ENCODE measurements at places on chromosomes 11 and 22. TPM values are rescaled to one million over a fixed set of nuclear protein-coding genes. Genes with fewer than 3 reads are reported as not detected.

GRCh38 chr11:120952461-120953434 lies 71.2 kb upstream of the TBCEL start:
- DNase-seq, result peak; percentile 18

- DNase-seq, result no peak
Measured at GRCh38 chr11:68709062-68709461, 24.7 kb downstream of the GAL start.

DNA sequence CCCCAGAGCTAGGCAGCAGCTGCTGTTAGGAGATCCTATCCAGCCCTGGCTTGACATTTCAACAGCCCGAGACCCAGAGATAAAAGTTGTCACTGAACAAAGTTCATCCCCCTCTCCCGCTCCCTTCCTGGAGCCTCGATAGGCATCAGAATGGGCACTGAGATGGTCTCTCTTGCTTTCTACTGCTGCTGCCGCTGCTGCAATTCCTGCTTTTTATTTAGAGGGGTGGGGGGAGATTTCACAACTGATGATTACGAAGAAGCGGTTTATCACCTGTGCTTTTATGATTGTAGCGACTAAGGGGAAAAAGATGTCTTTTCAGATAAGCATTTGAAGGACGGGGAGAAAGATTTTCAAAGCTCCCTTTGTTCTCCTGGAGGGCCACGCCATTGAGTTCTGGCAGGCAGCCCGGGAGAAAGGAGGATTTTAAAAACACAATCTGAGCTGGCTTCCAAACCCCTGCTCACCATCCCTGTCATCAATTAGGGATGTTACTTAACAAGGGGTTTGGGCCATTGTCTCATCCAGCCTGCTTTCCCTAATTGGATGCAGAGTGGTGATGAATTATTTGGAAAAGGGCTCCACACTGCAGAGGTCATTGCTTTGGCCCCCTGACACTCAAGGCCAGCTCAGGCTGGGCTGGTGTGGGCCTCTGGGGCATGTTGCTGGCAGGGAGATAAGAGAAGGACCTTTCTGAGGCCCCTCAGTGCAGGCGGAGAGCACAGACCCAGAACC lies 344.7 kb downstream of the BUD13 start:
- no peak for DNase-seq

Gene OR52E8
- total RNA-seq, result not detected

Gene ZNF215
- 5.6 TPM for total RNA-seq

Gene GDPD4
- not detected for total RNA-seq

All from epithelial cell of proximal tubule (primary cell).